Left ventricle myocardium inferior (tissue), 1 donor: ENCODE measurements at places on chromosomes 2 and 18.

GRCh38 chr2:108932736-108933332, 56.2 kb downstream of the EDAR start:
- no peak for DNase-seq

DNA sequence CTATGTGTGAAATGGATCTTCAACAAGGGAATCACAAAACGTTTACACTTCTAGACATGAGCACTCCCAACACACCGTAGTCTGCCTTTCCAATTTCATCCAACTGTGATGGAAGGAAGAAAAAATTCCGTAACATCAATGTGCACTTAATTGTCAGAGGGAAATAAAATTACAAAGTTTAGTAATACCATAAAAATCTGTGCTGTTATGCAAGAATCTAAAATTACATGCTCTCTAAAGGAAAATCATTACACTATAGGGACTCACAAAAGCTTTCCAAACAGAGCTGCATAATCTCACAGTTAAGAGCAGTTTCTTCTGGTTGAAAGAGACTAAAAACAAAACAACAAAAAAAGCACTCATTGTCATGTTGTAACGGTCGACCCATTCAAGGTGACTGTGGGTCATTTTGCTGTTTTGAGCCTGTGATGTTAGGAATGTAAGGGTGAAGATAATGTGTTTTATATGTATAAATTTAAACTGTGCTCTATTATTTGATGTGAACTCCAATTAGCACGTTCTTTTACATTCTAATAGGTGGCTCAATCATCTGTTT, 698.0 kb downstream of the TDRD15 start:
- no peak for DNase-seq

GRCh38 chr2:100983684-100984310, 18.3 kb upstream of the RPL31 start:
- no peak for DNase-seq

GRCh38 chr18:46464926-46465655, 191.9 kb downstream of the LOXHD1 start:
- DNase-seq, result no peak

- DNase-seq, result no peak
Measured at GRCh38 chr2:222477962-222478608, 53.7 kb downstream of the SGPP2 start.

DNA sequence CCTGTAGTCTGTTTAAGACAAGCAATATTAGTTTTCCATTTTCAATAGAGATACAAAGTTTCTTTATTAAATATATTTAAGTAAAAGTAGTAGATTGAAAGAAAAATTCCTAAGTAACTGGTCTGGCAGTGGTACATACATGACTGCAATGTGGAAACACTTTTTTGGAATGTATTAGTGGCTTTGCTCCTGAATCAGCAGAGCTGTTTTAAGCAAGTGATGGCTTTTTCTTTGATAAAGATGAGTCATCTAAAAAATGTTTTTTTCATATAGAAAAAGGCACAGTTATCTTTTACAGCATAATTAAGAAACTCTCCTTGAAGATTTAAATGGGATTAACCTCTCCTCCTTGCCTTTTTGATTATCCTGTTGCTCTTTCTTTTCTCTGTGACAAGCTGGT, 34.9 kb downstream of the KDM3A start:
- no peak for DNase-seq
